Sigmoid colon (tissue), 7 donors: ENCODE measurements at places on chromosomes 4 and X.
A peak's percentile ranks its signal among the peaks of the same experiment; 100 is the strongest.

- H3K4me3 ChIP-seq: peak overlapping the region; percentile 48
- DNase-seq: peak; percentile 82
- no peaks in the 10 kb centered on the region for H3K36me3 ChIP-seq
Observed at GRCh38 chr4:13546941-13547484, 2.7 kb upstream of the NKX3-2 start.

- peak overlapping the region; percentile 99 for H3K27ac ChIP-seq
- peak; percentile 81 for DNase-seq
- no peak overlapping the region for H3K4me3 ChIP-seq
- no peaks in the 10 kb centered on the region for H3K27me3 ChIP-seq
- peaks cover 97% of the 10 kb centered on the region for H3K4me1 ChIP-seq
- H3K36me3 ChIP-seq: peaks cover 9% of the 10 kb centered on the region
Observed at GRCh38 chr4:168854350-168854921, 155.6 kb downstream of the CBR4 start.

DNA sequence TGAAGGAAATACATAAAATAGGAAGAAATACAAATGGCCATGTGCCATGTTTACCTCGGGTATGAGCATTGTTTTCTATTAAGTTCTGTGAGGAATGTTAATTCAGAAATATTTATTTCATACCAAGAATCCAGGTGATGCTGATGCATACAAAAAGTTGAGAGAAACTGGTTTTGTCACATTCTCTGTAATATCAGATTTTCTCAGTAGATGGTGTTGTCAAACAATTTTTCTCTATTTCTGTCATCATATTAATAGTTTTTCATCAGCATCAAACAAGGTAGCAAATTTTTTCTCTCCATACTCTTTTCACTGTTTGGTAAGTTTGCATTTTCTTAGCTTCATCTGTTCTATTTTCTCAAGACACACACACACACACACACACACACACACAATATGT is 179.8 kb downstream of the KLHL4 start:
- no peaks in the 10 kb centered on the region for H3K36me3 ChIP-seq
- no peak for DNase-seq
- H3K4me3 ChIP-seq: no peak overlapping the region

DNA sequence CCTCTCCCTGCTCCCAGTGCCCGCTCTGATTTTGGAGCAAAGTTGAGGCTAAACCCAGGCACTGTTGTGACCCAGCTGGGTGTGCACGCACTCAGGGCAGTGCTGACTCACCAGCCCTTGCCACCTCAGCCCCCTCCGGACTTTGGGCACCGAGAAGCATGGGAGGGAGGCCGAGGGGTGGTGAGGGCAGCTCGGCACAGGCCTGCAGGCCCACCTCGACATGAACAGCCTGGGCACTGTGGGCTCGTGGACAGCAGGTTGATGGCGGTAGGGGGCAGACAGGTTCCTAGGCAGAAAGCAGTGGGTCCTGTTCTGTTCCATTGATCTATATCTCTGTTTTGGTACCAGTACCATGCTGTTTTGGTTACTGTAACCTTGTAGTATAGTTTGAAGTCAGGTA is 30.9 kb downstream of the TIGD4 start:
- H3K27ac ChIP-seq: no peak overlapping the region
- no peaks in the 10 kb centered on the region for H3K36me3 ChIP-seq
- H3K27me3 ChIP-seq: no peaks in the 10 kb centered on the region
- no peak for DNase-seq

GRCh38 chr4:148375584-148375983 is 66.6 kb downstream of the NR3C2 start:
- H3K4me1 ChIP-seq: no peaks in the 10 kb centered on the region
- H3K27ac ChIP-seq: peak overlapping the region; percentile 48
- no peak for DNase-seq

DNA sequence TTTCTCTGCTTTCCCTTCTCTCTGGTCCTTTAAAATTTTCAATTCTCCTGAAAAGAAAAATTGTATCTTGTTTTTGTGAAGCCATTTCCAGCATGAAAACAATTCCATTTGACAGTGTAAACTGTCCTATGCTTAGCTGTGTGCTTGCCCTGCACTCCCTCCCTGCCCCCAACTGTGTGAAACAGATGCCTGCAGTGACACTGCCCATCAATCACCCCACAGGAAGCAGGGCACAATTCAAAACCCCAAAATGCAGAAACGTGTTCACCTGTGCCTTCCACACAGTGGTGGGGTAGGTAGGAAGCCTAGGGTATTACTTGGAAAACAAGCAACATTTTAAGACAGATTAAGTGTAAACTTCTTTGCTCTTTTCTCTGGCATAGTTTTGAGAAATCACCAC is 6.2 kb upstream of the FHDC1 start:
- no peak overlapping the region for H3K4me3 ChIP-seq
- H3K36me3 ChIP-seq: no peaks in the 10 kb centered on the region
- H3K27ac ChIP-seq: no peak overlapping the region
- H3K27me3 ChIP-seq: no peaks in the 10 kb centered on the region
- no peak for DNase-seq

- H3K4me3 ChIP-seq: no peak overlapping the region
- H3K27me3 ChIP-seq: no peaks in the 10 kb centered on the region
- no peak for DNase-seq
- H3K27ac ChIP-seq: no peak overlapping the region
- no peaks in the 10 kb centered on the region for H3K36me3 ChIP-seq
Observed at GRCh38 chrX:154125391-154126040, 18.5 kb upstream of the OPN1LW start.

- no peaks in the 10 kb centered on the region for H3K4me1 ChIP-seq
- H3K4me3 ChIP-seq: no peak overlapping the region
- H3K27me3 ChIP-seq: no peaks in the 10 kb centered on the region
- H3K36me3 ChIP-seq: no peaks in the 10 kb centered on the region
- H3K27ac ChIP-seq: no peak overlapping the region
Observed at GRCh38 chrX:47723083-47723482, 64.1 kb upstream of the UXT start.

DNA sequence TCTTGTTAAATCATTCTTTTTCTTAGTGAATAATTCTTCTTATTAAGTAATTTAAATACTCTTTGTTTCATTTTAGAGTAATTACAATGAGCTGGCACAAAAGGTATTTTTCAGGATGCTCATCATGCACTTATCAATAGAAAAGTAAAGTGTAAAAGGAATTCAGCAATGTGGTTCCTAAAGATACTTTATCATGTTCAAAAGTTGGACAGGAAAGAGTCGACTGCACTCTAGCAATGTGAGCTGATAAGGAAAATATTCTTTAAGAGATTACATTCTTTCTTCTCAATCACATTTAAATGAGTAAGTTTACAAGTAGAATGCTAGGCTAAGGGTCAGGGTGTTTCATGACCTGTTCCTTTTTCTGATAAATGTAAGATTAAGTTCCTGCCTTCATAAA is 609.5 kb upstream of the FAM241A start:
- DNase-seq: no peak
- no peaks in the 10 kb centered on the region for H3K4me1 ChIP-seq

GRCh38 chr4:80900908-80901307 is 129.6 kb upstream of the BMP3 start:
- peaks cover 2% of the 10 kb centered on the region for H3K4me1 ChIP-seq
- H3K27ac ChIP-seq: no peak overlapping the region
- H3K27me3 ChIP-seq: no peaks in the 10 kb centered on the region
- no peak for DNase-seq
- H3K36me3 ChIP-seq: no peaks in the 10 kb centered on the region

DNA sequence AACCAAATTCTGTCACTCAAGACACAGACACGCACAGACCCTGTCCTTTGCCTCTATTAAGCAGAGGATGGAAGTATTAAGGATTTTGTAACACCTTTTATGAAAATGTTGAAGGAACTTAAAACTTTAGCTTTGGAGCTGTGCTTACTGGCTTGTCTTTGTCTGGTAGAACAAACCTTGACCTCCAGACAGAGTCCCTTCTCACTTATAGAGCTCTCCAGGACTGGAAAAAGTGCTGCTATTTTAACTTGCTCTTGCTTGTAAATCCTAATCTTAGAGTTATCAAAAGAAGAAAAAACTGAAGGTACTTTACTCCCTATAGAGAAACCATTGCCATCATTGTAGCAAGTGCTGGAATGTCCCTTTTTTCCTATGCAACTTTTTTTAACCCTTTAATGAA is 215.7 kb downstream of the GC start:
- H3K27me3 ChIP-seq: no peaks in the 10 kb centered on the region
- no peak for DNase-seq
- H3K4me1 ChIP-seq: no peaks in the 10 kb centered on the region
- H3K36me3 ChIP-seq: no peaks in the 10 kb centered on the region
- no peak overlapping the region for H3K27ac ChIP-seq

GRCh38 chrX:110703641-110704040 is 92.0 kb downstream of the CHRDL1 start:
- no peaks in the 10 kb centered on the region for H3K27me3 ChIP-seq
- H3K4me1 ChIP-seq: no peaks in the 10 kb centered on the region
- no peaks in the 10 kb centered on the region for H3K36me3 ChIP-seq
- H3K27ac ChIP-seq: no peak overlapping the region
- no peak for DNase-seq

GRCh38 chr4:66639361-66639760 is 905.9 kb downstream of the CENPC start:
- no peak overlapping the region for H3K27ac ChIP-seq
- no peaks in the 10 kb centered on the region for H3K27me3 ChIP-seq
- no peak overlapping the region for H3K4me3 ChIP-seq
- H3K36me3 ChIP-seq: no peaks in the 10 kb centered on the region

- no peak for DNase-seq
- H3K27me3 ChIP-seq: no peaks in the 10 kb centered on the region
- no peak overlapping the region for H3K4me3 ChIP-seq
- H3K4me1 ChIP-seq: no peaks in the 10 kb centered on the region
- no peak overlapping the region for H3K27ac ChIP-seq
Observed at GRCh38 chrX:66731398-66731797, 92.5 kb upstream of the EDA2R start.

- H3K4me1 ChIP-seq: no peaks in the 10 kb centered on the region
- H3K27ac ChIP-seq: no peak overlapping the region
- no peaks in the 10 kb centered on the region for H3K36me3 ChIP-seq
- no peaks in the 10 kb centered on the region for H3K27me3 ChIP-seq
- DNase-seq: no peak
Observed at GRCh38 chr4:113882668-113883067, 96.8 kb downstream of the ARSJ start.

GRCh38 chrX:117751155-117751554 is 365.5 kb downstream of the KLHL13 start:
- no peaks in the 10 kb centered on the region for H3K27me3 ChIP-seq
- no peak overlapping the region for H3K4me3 ChIP-seq
- DNase-seq: no peak
- no peaks in the 10 kb centered on the region for H3K4me1 ChIP-seq
- H3K36me3 ChIP-seq: no peaks in the 10 kb centered on the region

DNA sequence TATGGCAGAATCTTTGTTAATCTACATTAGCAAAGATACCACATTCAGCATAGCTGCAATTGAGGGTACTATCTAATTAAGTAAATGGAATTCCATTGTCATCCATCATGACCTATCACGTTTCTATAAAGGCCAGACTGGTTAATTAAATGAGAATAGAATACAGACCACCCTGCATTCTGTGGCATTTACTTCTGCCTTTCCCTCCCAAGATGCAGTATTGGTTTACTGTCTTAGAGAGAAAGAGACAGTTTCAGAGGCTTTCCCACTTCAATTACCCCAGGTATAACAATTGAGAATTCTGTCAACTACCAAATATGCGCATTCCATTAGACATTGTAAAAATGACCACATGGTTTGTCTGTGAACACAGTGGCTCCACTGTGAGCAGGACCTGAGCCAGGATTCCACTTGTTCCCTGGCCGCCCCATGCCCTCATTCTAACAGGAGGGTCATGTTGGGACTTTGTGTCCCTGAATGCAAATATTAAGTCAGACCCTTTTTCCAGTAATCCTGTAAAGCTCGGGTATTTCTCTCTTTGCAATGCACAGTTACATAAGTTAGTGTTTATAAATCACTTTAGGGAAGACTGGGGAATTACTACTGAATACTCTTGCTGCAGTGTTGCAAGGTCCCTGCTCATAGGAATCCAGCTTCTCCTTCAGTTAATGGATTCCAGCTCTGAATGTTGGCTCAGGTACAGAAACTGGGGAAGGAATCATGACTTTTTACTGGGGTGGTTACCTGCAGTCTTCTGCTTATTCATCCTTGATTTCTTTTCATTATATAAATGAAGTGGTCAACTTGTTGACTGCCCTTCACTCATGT is 261.0 kb downstream of the PDGFC start:
- no peak overlapping the region for H3K27ac ChIP-seq
- no peaks in the 10 kb centered on the region for H3K36me3 ChIP-seq
- no peak for DNase-seq

DNA sequence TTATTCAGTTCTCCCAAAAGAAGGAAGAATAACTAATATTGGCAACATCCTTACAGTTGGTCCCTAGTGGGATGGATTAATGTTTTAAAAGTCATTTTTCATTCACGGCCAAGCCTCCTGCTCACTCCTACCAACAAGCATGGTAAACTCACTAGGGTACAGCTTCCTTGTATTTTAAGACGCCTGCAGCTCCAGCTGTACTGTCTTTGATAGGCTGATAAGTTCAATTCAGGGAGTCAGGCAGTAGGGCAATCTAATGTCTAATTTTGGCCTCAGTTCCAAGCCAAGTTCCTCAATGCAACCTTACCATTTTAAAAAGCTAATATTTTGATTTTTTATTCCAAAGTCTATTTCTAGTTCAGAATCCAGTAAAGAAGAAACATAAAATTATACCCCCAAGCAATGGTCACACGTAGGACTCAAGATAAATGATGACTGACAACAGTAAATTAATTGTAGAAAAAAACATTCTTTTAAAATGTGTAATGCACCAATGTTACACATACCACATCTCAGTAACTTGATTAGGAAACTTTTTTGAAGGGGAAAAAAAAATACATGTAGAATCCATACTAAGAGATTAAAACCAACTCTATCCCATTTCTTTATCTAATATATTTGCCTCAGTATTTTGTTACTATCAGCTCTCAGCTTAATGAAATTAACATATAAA is 9.3 kb downstream of the LCORL start:
- H3K27me3 ChIP-seq: no peaks in the 10 kb centered on the region
- no peak for DNase-seq
- H3K36me3 ChIP-seq: no peaks in the 10 kb centered on the region
- H3K27ac ChIP-seq: no peak overlapping the region
- peaks cover 32% of the 10 kb centered on the region for H3K4me1 ChIP-seq

DNA sequence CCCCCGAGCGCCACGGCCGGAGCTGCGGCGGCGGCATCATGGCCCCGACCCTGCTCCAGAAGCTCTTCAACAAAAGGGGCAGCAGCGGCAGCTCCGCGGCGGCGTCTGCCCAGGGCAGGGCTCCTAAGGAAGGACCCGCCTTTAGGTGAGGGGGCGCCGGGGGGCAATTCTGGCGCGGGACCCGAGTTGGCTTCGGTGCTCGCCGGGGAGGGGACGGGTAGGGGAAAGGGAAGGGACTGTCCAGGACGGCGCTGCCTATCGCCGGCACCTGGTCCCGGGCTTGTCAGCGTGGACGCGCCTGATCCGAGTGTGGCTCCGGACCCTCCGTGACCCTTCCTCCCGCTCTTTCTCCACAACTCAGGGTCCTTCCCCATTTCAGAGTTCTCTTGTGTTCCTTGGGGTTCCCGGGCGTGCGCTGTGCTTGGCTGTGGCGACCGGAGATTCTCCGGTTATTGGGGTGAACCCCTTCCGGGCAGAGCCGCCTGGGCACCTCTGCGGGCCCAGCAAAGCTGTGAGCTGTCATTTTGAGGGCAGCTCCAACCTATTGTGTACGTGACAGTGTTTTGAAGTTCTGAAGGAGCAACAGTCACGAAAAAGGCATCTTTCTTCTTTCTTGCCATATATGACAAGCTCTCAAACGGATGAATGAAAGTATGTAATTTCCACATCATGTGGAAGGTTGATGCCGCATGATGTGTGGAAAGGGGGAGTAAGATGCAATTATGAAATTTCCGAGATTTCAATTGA is 522 bp downstream of the FNIP2 start:
- peak overlapping the region; percentile 93 for H3K27ac ChIP-seq
- H3K4me1 ChIP-seq: no peaks in the 10 kb centered on the region
- DNase-seq: peak; percentile 77
- no peaks in the 10 kb centered on the region for H3K36me3 ChIP-seq
- peak overlapping the region; percentile 90 for H3K4me3 ChIP-seq
- no peaks in the 10 kb centered on the region for H3K27me3 ChIP-seq
